ENCODE measurements at places on chromosomes 16 and 17. TPM values are rescaled to one million over a fixed set of nuclear protein-coding genes. Genes with fewer than 3 reads are reported as not detected.

The MYH11 gene
- 11.7 TPM for total RNA-seq

The NPW gene
- total RNA-seq = not detected

The EPOP gene
- 2.0 TPM for total RNA-seq

The CEP295NL gene
- total RNA-seq = 2.6 TPM

The CCL1 gene
- not detected for total RNA-seq

The CTCF gene
- 27.8 TPM for total RNA-seq

- no peaks in the 10 kb centered on the region for H3K27me3 ChIP-seq
- H3K36me3 ChIP-seq = no peaks in the 10 kb centered on the region
- H3K4me3 ChIP-seq = no peak overlapping the region
Observed at GRCh38 chr16:68389750-68390371, 58.4 kb downstream of the SMPD3 start.

DNA sequence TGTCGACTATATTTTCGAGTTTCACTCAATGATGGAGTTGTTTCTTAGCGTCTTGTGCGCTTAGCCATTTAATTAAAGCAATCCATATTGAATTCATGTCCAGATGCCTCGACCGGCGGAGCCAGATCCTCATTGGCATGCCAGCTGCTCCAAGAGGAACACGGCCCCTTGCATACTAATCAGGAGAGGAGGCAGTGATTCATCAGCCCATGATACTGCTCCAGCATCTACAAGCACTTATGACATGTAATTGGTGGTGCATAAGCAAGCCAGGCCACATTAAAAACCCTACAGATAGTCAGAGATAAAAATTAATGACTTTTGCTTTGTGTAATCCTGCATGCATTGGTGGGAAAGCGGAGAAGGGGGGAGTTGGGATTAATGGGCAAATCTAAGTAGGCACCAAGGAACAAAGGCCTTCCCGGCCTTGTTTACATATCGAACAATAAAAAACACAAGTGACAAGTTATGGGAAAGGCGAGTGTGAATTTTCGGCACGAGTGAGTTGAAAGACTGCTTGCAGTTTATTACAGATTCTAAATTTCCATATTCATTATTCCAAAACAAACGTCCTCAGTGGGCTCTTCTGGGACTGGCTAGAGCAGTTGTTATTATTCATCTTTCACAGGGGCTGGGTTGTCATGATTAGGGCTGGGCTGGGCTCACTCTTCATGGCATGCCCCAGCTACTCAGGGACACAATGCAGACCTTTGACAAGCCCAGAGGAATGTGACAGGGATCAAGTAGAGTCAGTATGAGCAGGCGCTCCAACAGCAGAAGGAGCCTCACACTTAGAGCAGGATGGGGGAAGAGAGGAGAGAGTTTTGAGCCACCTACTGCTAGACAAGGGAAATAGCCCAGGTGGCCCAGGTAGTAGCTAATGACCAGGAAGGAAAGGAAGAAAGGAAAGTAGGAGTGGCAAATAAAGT, 281.7 kb upstream of the ZFHX3 start:
- no peak overlapping the region for H3K27ac ChIP-seq
- H3K4me3 ChIP-seq = no peak overlapping the region
- H3K27me3 ChIP-seq = no peaks in the 10 kb centered on the region
- no peaks in the 10 kb centered on the region for H3K4me1 ChIP-seq
- no peaks in the 10 kb centered on the region for H3K36me3 ChIP-seq
- no peak for DNase-seq

DNA sequence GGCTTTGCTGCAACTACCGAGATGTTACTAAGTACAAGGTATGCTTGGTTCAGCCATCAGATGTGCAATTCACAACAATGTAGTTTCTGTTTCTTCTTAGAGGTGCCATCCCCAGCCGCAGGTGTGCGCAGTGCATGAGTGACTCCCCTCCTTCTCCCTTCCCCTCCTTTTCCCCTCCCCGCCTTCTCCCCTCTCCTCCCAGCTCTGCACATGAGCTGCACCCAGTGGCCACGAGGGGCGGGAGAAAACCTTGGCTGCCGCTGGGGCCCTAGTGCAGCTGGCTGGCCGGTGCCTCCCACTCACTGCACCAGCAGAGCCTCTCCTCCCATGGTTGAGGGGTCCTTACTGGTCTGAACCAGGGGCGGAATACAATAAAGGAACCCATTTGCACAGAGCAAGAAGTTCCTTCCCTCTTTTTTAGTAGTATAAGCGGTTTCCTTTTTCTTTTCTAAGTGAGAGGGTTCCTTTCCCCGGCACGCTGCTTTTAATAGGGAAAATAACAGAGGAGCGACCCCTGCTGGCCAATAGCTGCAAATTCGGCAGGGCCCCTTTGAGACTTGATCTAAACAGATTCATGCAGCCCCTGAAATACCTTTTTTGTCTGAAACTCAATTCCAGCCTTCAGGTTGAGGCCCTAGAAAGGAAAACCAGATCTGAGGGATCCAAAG, 7.8 kb upstream of the CCL15 start:
- H3K27ac ChIP-seq = no peak overlapping the region
- no peaks in the 10 kb centered on the region for H3K36me3 ChIP-seq
- DNase-seq = no peak
- H3K27me3 ChIP-seq = no peaks in the 10 kb centered on the region
- no peaks in the 10 kb centered on the region for H3K4me1 ChIP-seq

GRCh38 chr17:76567634-76568432, 17.8 kb downstream of the ST6GALNAC2 start:
- no peaks in the 10 kb centered on the region for H3K27me3 ChIP-seq
- H3K27ac ChIP-seq = peak overlapping the region; percentile 77
- H3K4me1 ChIP-seq = no peaks in the 10 kb centered on the region
- H3K36me3 ChIP-seq = no peaks in the 10 kb centered on the region

DNA sequence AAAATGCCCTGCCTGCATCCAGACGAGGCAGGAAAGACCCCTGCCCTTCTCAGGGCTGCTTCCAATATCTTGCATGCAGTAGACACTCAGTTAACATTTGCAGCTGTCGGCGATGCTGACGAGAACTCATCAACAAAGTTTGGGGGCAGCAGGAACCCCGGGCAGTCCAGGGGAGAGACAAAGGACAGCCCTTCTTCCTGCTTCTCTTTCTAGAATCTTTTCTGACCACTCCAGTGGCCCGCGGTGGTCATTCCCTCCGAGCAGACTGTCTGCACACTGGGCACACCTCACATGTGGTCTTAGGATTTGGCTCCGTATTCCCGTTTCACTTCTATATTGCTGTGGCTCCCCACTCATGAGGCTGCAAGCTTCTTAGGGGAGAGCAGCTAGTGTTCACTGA, 31.0 kb upstream of the MFSD6L start:
- no peak overlapping the region for H3K4me3 ChIP-seq
- H3K27me3 ChIP-seq = no peaks in the 10 kb centered on the region
- no peaks in the 10 kb centered on the region for H3K4me1 ChIP-seq

GRCh38 chr16:17162560-17162959, 308.2 kb downstream of the XYLT1 start:
- DNase-seq = no peak
- H3K27me3 ChIP-seq = no peaks in the 10 kb centered on the region
- no peaks in the 10 kb centered on the region for H3K36me3 ChIP-seq

DNA sequence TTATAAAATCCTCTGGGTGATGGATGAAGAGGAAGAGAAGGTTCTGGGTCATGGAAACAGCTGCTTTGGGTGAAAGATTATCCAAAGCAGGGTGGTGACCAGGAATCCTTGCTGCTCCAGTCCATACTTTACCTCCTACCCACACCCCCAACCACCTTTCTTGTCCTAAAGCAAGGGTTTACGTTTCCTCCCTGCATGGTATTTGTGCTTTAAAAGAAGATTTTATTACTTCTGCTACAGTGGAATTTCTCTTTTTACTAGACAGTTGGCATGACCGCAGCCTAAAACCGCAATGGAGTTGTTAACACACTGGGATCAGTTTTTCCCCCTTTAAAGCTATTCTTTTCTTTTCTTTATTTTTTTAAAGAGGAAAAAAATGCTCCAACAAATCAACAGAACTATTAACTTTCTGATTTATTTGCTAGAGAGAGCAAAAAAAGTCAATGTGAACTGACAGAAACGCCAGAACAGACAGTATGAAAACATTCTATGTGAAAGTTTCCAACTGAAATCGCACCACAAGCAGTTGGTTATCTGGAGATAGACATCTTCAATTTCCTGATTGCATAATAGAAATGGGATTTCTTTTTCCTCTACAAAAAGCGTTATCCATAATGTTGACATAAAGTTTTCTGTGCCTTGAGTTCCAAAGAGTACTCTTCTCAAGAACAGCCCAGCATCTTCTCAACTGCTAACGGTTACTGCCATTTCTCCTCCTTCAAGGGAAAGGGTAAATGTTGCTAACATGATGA, 236.0 kb downstream of the IRX3 start:
- no peaks in the 10 kb centered on the region for H3K27me3 ChIP-seq
- H3K27ac ChIP-seq = no peak overlapping the region
- H3K4me3 ChIP-seq = no peak overlapping the region
- peaks cover 9% of the 10 kb centered on the region for H3K4me1 ChIP-seq

DNA sequence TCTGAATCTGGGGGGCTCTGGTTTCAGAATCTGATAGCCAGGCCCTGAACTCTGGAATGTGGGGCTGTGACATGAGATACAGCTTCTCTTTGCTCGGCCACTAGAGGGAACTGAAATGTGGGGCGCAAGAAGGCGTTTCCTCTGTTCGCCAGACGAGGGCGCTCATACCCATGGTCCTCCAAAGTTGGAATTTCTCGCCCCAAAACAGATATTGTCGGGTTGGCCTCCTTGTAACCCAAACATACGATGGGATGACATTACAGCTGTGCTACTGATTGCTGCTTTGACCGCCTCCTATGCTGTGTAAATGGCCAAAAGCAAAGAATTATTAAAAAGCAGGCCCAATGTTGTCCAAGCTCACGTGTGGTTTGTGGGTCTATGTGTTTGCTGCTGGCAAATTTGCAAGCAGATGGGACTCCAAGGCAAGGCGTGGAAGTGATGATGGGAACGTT, 13.1 kb upstream of the MSI2 start:
- peak; percentile 66 for DNase-seq
- no peaks in the 10 kb centered on the region for H3K27me3 ChIP-seq
- no peaks in the 10 kb centered on the region for H3K4me1 ChIP-seq
- H3K27ac ChIP-seq = no peak overlapping the region

DNA sequence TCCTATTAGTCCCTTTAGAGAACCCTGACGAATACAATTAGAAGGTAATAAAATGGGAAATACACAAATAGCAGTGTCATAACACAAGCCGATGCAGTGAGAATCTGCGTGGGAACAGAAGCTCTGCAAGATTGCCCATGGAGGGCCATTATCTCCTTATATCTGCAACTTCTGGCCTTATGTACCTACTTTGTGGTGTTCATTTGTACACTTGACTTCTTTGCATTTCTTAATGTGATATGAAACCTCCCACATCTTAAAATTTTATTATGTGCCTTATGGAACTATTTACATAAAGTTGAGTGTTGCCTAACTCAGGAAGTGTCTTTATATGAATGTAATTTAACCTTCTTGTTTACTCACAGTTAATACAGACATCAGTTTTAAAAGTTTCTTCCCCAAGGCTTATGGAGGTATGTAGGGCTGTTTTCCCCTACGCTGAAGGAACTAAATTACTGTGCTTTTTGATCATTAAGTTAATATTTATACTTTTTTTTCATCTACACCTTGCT, 10.1 kb upstream of the TANC2 start:
- H3K27ac ChIP-seq = no peak overlapping the region
- H3K36me3 ChIP-seq = no peaks in the 10 kb centered on the region
- no peak overlapping the region for H3K4me3 ChIP-seq
- H3K4me1 ChIP-seq = no peaks in the 10 kb centered on the region
- no peak for DNase-seq

Measured in breast epithelium (tissue), 4 donors.